Non-pigmented ciliary epithelial cell (primary cell): ENCODE measurements at places on chromosomes 11 and 22.

DNA sequence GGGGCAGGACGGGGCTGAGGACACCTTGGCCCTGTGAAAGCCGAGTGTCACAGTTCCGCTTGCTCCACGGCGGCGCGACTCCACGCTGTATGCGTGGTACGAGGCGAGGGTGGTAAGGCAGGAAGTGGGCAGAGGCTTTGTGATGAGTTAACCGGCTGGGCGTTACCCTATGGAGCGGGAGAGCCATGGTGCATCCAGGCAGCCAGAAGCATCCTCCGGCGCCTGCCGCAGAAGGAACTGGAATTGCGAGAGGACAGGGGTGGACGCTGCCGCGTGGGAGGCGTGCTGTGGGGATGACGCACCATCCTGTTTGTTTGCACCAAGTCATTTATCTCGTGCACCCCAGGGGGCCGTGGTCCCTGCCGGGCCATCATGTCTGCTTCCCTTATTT lies 643.9 kb downstream of the BRD1 start:
- no peak for DNase-seq

GRCh38 chr11:85170184-85170583 lies 457.0 kb downstream of the DLG2 start:
- peak; percentile 5 for DNase-seq

GRCh38 chr22:47355388-47355725 lies 592.9 kb downstream of the TBC1D22A start:
- DNase-seq: no peak

- no peak for DNase-seq
Observed at GRCh38 chr22:21726650-21727049, 8.9 kb downstream of the YPEL1 start.

DNA sequence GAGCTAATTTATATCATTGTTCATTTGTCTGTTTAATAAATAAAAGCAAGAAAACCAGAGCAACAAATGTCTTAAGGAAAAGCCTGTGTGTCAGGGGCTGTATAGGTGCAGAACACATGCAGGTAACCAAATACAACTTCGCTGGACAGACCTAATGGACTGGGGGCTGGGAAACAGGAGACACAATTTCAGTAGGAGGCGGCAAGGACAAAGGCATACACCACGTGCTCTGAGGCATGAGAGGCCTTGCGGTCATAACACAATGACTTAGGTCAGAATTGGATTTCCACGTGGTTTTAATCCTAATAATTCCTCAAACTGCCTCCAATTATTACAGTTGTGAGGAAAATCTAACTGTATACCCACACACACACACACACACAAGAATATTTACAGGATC lies 8.7 kb upstream of the GLB1L3 start:
- DNase-seq: no peak

GRCh38 chr22:19966908-19967750 lies 25.5 kb upstream of the TXNRD2 start:
- DNase-seq: no peak

DNA sequence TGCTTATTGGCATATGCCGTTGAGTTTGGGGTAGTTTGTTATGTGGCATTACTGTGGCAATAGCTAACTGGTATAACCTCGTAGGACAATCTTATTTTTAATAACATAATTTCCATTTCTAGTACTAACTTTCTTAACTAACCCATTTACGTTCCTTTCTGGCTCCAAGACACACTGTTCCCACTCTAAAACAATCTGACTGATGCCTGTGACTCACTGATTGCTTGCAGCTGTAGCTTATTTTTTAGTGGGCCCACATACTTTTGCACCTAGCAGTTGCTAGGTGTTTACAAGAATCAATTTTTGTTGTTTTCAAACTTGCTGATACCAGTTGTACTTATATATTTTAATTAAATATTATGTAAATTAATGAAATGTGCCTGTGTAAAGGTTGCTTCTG lies 52.2 kb downstream of the FAT3 start:
- peak; percentile 32 for DNase-seq

DNA sequence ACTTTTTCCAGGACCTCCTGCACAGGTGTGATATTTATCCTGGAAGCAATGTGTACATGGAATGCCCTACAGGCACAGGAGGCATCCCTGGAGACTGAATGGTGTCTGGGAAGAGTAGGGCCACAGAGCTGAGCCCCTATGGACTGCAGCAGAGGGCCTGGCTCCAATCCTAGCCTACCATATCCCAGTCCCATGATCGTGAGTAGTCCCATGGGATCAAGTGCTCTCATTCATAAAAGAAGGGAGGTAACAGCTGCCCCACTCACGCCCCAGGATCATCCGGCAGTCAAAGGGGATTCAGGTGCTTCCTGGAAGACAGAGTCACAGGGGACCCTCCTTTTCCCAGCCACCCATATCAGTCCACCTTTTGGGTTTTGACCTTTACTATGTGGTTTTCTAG lies 24.0 kb downstream of the ANKK1 start:
- DNase-seq: no peak

- peak; percentile 64 for DNase-seq
Observed at GRCh38 chr11:19978668-19979518, 181.4 kb downstream of the DBX1 start.

DNA sequence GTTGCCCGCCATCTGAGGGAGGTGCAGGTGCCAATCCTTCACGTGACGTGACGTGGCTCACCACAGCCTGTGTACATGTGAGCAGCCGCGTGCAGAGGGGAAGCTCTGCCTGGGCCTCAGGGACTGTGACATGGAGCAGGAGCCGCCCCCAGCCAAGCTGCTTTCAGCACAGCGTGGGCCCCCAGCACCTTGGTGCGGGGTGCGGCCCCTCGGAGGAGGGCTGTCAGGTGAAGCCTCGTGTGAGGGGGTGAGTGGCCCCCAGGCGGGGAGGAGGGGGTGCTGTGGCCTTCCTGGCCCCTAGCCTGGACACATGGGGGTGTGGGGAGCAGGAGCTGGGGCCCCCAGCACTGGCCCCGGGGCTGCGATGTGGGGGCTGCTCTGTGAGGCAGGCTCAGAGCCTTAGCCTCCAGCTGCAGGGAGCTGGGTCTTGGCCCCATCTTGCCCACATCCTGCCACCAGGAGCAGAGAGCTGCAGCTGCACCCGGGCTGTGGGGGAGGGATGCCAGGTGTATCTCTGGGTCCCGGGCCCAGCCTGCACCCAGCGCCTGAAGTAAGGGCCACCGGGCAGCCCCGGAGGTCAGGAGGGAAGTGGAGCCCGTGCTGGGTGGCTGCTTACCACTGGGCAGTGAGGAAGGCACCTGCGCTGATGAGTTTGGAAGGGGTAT lies at the start of gene ADORA2A:
Gene ADORA2A, plus strand, starts transcription at position 100 of the 665 bp plus-strand sequence. CDS start 5,806 bp downstream, outside the sequence.
- DNase-seq: no peak

DNA sequence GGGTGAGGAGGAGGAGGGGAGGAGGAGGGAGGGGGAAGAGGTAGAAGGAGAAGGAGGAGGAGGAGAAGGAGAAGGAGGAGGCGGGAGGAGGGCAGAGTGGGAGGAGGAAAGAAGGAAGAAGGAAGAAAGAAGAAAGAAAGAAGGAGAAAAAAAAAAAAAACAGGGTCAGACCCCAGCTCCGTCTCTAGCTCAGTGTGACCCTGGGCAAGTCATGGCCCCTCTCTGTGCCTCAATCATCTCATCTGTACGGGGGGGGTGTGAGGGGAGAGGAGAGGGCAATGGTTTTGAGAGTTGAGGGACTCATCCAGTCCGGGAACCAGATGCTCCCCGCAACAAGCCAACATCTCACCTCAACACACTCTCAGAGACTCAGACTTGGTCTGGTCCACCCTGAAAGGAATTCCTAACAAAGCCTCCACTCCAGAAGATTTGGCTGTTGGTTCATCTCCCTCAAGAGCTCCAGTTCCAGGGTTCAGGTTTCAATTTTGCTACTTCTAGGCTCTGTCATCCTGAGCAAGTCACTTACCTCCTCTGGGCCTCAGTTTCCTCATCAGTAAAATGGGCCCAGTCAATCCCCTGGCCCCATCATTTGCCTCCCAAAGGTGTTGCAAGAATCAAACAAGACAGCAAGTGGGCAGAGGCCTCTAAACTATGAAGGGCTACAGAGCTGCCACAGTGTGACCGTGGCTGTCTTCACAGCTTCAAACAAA lies 7.7 kb downstream of the CARD10 start:
- no peak for DNase-seq

GRCh38 chr22:22185844-22186499 lies 58.6 kb upstream of the VPREB1 start:
- DNase-seq: no peak

GRCh38 chr11:69891421-69892236 lies 72.4 kb upstream of the FGF3 start:
- DNase-seq: no peak

DNA sequence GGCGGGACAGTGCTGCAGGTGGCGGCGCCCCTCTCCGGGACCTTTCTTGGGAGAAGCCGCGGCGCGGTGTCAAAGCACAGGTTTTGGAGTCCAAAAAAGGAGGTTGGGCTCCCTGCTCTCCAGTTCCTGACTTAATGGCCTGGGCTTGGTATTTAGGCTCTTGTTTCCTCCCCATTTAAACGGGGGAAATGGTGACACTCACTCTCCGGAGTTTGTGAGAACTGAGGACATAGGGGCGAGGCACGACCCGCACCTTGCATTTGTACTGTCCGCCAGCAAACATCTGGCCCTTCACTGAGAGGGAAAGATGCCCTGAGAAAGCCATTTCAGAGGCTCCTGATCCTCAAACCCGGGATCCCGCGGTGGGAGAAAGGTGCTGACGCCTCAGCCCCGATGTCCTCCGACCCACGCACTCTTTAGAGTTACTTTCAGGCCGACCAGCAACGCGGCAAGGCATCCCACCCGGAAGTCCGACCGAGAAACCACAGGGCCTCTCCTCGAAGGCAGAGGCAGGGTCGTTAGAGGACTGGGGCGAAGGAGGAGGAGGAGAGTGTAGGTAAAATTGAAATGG lies 2.9 kb upstream of the WDR74 start:
- DNase-seq: no peak

- peak; percentile 50 for DNase-seq
Observed at GRCh38 chr11:69588270-69588669, 52.7 kb upstream of the CCND1 start.

DNA sequence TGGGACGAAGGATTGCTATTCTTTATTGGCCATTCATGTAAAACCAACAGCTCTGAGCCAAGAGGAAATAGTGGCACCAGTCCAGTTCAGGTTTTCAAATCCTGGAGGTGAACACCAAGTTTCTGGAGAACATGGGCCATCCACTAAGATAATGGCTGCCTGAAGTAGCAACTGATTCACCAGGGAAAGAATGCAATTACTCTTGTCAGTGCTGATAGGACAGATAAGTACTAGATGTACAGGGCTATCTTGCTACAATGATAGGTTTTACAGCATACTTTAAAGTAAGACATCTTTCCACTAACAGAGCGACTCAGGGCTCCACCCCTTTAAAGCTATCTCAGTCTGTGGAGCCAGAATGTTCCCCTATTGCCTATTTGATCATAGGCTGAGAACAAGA lies 36.8 kb upstream of the APOA1 start:
- no peak for DNase-seq

- no peak for DNase-seq
Observed at GRCh38 chr22:38464992-38465672, 2.8 kb upstream of the KDELR3 start.

- peak; percentile 70 for DNase-seq
Observed at GRCh38 chr22:27318516-27318915, 483.0 kb downstream of the MN1 start.

DNA sequence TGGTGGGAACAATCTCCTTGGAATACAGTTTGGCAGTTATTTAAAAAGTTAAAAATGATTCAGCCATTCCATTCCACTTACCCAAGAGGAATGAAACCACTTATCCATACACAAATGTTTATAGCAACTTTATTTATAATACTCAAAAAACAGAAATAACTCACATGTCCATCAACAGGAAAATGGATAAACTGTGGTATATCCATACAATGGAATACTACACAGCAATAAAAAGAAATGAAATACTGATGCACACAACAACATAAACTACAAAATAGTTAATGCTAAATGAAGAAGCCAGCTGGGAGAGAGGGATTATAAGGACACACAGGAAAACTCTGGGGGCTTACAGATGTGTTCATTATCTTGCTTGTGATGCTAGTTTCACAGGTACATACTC lies 64.7 kb downstream of the FCHSD2 start:
- no peak for DNase-seq

GRCh38 chr22:20219667-20220628 lies 48.2 kb downstream of the RTN4R start:
- no peak for DNase-seq

- DNase-seq: no peak
Observed at GRCh38 chr11:69445131-69445470, 36.4 kb upstream of the LINC01488 start.

DNA sequence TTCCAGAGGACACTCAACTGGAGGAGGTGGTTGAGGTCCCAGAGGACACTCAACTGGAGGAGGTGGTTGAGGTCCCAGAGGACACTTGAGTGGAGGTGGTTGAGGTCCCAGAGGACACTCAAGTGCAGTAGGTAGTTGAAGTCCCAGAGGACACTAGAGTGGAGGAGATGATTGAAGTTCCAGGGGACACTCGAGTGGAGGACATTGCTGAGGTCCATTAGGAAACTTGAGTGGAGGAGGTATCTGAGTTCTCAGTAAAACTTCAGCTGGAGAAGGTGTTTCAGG lies 39.7 kb downstream of the ZNF195 start:
- no peak for DNase-seq

DNA sequence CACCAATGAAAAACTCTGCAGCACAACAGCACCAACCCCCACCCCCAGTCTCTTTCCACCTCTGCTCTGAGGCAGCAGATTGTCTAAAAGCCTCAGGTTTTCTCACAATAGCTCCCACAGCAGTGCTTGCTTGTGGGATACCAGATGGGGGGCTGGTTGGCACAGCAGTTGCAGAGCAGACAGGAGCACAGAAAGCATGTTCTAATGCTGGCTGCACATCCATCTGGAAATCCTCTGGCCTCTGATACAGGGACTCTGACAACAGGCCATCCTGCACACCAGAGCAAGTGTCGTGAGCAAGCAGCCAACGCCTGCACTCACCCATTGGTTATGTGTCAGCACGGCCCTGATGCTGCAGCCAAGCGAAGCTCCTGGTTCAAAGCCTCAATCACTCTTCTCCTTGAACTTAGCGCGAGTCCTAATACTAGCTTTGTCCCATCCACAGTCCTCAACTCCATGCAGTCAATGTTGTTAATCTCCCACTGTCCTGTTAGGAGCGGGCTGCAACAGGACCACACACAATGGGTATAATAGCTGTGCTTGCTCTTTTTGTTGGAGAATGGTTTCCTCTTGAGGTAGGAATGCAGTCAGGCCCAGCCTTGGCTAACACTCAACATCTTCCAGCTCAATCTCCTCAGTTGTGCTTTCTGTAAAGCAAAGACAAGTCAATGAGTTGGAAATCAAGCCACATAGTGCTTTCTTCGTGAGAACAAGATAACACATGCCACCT lies 30.3 kb downstream of the VSTM5 start:
- no peak for DNase-seq

- no peak for DNase-seq
Observed at GRCh38 chr22:31944700-31945442, 536 bp downstream of the YWHAH start.
